CD4-positive, alpha-beta T cell treated with Interleukin-6 for 4 hours (primary cell): ENCODE measurements at places on chromosomes 5 and 9.

- DNase-seq = no peak
These were observed 23.6 kb upstream of the TEK start for GRCh38 chr9:27085456-27085855.

GRCh38 chr9:72843520-72844439 lies 109.1 kb downstream of the ALDH1A1 start:
- DNase-seq = no peak

DNA sequence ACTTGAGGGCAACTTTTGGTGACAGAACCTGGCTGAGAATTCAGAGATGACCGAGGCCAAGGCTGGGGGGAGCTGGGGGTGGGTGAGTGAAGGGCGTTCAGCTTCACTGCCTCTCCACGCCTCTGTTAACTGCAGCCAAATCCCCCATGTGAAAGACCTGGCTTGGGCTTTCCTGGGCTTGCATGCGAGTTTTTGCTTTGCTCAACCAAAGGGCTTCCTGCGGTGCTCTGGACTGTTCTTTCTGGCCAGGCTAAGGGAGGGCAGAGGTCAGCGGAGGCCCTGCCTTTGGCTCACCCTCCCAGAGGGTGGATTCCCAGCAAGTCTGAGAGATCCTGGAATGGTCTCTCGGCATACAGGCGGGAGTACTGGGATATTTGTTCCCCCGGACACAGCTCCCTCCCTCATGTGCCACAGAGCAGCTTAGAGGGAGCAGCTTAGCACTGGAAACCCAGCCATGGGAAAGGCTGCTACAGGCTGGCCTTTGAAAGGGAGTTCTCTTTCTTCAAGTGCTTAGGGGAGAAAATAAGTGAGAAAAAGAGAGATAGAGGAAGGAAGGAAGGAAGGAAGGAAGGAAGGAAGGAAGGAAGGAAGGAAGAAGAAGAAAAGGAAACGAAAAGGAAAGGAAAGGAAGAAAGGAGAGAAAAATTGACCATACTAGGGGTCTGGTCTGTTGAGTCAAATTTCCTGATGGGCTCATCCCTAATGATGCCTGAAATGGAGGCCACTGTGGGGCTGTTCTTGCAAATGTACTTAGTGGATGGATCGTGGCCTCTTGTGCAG lies 158.8 kb downstream of the FGF18 start:
- DNase-seq = no peak

DNA sequence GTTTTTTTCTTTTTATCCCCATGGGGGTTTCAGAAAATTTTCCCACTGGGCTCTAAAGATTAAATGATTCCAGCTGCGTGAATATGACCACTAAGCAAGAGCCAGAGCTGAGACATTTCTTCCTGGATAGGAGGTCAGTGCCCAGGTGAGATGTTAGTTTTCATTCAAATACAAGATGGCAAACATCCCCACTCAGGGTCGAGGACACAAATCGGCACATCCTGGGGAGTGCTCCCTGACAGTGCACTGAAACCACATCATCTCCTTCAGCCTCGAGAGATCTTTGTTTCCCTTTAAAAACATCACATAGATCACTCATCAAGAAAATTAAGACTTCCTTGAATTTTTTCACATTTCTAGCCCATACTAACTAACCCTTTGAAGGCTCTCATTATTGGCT lies 273.2 kb upstream of the PANK3 start:
- no peak for DNase-seq

DNA sequence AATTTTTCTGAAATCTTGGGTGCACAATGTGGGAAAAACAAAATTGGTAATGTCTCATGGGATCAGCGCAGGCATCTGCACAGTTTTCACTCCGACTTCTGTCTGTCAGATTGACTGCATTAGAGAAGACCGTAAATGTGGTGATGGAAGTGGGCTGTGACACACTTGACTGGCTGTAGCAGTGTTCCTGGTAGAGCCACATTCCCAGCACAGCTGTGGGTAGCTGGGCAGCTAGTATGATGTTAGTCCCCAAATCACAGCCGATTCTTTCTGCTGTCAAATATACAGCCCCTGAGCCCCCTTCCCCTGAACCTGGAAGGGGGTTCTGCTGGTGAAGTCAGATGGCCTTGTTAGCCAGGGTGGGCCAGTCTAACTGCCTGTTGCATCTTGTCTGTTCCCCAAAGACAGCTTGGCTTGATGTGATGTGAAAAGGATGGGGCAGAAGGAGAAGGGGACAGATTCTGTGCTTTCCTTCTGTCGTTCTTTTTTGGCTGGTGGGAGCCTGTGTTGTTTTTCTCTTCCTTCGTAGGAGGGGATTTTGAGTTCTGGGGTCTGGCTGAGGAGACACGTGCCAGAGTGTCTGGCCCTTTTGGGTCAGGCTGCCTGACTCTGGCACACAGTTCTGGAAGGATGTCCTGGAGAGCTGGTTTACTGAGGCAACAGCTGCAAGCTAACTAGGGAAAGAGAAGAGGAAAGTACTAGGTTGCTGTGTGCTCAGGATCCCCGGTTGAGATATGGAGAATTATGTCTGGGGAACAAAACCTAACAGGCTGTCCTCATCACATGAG lies 66.4 kb upstream of the SPRY4 start:
- DNase-seq = no peak

DNA sequence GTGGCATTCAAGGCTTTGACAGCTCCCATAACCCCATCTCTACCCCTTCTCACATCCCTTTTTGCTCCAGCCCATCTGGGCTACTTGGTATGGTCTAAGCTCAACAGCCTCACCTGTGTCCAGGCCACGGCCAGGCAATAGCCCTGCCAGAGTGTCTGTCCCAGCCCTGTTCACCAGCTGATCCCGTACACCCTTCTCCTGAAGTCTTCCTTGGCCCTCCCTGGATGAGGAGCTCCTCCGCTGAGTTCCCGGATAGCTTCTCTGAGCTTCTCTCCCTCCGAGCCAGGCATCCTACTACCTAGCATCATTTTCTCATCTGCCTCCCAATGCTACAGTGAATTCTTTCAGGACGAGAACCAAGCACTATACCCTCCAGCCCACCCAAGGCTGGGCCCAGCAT lies 208.2 kb downstream of the DAB2IP start:
- no peak for DNase-seq

DNA sequence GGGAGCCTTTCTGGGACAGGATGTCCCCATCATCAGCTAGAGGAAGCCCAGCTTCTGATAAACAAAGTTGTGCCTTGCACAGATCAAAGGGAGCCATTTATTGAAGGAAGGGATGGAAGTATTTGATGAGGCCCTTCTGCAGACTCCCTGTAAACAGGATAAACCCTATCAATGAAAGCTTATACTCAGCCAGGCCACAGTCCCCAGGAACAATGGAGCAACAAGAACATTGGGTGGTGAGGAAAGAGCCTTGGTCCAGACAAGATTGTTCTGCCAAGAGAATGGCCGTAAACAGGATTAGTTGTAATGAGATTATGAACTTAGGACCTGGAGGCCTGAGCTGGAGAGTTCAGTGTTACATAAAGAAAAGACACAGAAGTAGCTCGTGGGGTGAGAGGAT lies 40.5 kb upstream of the LIFR start:
- no peak for DNase-seq
